ENCODE measurements at places on chromosomes 16 and 17.

DNA sequence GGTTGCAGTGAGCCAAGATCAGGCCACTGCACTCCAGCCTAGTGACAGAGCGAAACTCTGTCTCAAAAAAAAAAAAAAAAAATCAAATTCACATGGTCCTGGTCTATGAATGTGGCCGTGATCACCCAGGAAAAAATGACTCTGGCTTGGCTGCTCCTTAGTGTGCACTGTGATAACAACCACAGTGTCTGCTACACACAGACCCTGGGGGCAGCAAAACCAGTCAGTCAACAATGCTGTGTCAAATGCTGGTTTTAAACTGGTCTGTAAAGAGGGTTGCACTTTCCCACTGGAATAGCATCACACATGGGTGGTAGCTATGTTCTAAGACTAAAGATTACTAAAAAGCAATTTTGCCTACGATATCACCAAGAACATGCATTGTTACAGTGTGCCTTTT is 71.0 kb downstream of the ARHGAP17 start:
- DNase-seq, result no peak

- DNase-seq, result no peak
These were observed 22.4 kb downstream of the SOCS3 start for GRCh38 chr17:78337244-78338109.

- no peak for DNase-seq
These were observed 9.7 kb downstream of the CDRT4 start for GRCh38 chr17:15457723-15458094.

- DNase-seq, result no peak
These were observed 126.3 kb downstream of the ABCC1 start for GRCh38 chr16:16075488-16076422.

GRCh38 chr17:36625188-36625587 is 23.8 kb downstream of the MRM1 start:
- DNase-seq, result no peak

- DNase-seq, result no peak
These were observed 11.4 kb downstream of the SLC13A5 start for GRCh38 chr17:6701719-6702118.

GRCh38 chr17:39928858-39929645 is 1.5 kb downstream of the LRRC3C start:
- DNase-seq, result peak; percentile 63

DNA sequence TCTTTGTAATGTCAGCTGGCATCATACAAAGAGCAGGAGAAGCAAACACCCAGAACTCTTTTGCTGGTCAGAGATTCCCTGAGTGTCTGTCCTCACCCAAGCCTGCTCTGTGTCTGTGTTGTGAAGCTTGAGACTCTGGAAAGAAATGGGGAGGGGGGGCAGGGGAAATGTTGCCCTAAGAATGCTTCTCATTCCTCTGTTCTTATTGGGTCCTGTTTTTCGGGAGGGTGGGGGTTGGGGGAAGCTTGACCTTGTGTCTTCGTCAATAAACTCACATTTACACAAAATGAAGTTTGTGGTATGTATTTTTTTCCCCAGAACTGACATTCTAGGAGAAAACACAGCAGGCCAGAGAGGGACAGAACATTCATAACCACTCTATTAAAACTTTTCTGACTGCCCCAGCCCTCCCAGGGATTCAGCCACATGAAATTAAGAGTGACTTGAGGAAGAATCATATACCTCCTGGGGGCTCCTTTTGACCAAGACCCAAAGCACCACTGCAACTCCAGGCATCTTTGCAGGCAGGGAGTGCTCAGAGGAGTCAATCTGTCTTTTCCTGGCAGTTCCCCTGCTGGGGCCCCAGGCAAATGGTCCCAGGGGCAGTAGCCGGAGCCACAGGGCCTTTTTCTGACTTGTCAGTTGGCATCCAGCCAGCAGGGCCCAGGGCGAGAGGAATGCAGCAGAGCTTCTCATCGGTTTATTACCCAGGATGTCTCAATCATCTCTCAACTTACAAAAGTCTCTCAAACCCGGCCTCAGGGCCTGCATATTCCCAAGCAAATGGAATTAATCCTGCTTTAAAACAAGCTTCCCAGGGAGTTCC is 5.1 kb upstream of the RASL10B start:
- peak; percentile 92 for DNase-seq

DNA sequence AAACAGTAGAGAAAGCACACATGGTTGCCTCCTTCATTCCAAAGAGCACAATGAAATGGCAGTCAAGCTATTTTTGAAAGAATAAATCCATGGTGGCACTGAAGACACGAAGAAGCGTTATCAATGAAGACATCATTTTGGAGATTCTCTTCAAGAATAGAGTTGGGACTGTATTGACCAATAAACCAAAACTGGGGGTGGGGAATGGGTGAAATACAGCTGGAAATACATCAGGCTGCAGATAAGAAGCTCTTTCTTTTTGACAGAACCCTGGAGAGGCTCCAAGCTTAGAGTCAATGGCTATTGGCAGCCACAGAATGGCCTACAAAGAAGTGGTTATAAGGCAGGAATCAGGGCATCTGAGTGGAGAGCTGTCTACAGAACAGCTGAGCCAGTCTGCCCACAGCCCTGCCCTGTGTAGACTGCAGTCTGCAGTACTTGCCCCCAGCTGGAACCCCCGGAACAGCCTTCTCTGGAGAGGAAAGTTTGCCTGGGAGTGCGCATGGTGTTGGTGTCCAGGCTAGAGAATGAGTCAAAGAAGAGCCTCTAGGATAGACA is 100.4 kb downstream of the STX8 start:
- no peak for DNase-seq

Data from small intestine (tissue), 16 donors.